ENCODE measurements at places on chromosomes 11 and 22.

- no peak for DNase-seq
Observed at GRCh38 chr11:67292671-67293070, 3.6 kb downstream of the ANKRD13D start.

DNA sequence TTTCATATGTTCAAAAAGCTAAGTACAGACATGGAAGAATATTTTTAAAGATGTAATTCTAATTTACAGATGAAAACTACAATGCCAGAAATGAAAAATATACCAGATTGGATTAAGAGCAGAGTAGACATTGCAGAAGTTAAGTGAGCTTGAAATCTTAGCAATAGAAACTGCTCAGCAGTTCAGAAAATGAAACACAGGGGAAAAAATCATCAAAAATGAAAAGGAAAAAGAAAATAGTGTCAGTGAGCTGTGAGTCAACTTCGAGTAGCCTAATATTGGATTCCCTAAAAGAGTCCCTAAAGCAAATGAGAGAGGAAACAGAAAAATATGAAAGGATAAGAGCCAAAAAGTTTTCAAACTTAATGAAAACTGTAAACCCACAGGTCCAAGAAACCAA is 25.8 kb upstream of the IL10RA start:
- no peak for DNase-seq

DNA sequence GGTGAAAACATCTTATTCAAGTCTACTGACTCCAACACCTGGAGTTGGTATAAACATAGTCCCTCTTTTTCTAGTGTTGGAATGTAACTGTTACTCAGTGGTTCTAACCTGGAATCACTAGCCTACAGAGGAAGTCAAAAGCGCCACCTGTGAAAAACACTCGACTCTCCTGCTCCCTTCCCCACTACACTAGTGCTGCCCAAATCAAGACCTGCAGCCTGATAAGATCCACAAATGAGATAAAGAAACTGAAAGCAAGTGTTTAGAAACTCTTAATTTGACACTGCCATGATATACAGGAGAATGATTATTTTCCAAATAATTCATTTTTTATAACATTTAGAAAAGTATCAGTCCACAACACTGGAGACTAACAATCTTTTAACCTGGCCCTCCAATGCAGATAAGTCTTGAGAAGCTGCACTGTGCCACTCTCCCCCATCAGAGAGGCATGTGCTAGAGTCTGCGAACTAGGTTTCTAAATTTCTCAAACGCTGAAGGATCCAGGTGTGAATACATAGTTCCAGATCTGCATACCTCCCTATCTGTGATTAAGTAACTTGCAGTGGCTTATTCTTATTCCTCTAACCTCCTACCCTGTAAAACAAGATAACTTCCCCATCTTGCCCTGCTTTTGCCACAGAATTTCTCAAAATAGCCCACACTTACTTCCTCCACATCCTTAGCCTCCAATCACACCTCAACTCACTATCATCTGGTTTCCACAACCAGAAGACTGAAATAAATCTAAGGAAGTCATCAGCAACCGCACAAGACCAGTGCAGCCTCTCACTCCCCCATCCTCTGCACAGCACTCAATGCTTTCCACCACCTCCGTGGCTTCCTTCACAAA is 88.1 kb downstream of the RRAS2 start:
- no peak for DNase-seq

GRCh38 chr11:133547808-133548494 is 15.7 kb upstream of the OPCML start:
- no peak for DNase-seq

DNA sequence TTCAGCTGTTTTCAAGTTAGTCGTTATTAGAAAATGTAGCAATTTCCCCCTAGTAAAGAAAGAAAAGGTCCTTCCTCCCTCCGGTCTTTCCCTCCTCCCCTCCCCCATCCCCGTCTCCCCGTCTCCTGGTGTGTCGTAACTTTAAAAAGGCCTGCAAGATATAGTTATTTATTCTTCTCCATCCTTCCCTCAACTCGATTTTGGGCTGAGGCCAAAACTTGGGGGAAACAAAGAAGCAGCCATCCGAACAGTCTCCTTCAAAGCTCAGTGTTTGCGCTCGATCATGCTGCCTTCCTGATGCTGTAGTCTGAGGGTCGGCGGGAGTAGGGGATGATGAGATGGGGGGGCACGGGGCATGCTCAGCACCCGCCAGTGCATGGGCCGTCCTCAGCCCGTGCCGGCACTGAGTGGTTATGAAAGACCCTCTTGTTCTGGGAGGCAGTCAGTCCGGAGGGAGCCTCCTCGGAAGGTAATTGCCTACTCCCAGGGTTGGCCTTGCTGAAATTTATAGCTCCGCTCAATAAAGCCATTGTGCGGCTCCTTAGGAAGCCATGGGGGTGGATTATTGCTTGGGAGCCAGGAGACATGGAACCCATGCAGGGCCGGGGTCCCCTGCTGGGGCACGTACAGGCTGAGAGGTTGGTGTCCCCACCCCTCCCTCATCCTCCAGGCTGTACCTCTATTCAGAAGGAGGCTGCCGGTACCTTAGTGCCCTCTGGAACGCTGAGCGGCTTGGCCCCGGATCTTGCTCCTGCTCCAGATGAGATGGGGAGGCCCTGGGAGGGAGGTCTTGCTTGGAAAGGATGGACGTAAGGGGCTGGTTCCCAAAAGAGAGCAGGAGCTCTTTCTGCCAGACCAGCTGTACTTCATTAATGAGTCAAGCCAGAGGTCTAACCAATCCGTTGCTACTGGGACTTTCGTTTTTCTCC is 212.7 kb upstream of the CADM1 start:
- no peak for DNase-seq

DNA sequence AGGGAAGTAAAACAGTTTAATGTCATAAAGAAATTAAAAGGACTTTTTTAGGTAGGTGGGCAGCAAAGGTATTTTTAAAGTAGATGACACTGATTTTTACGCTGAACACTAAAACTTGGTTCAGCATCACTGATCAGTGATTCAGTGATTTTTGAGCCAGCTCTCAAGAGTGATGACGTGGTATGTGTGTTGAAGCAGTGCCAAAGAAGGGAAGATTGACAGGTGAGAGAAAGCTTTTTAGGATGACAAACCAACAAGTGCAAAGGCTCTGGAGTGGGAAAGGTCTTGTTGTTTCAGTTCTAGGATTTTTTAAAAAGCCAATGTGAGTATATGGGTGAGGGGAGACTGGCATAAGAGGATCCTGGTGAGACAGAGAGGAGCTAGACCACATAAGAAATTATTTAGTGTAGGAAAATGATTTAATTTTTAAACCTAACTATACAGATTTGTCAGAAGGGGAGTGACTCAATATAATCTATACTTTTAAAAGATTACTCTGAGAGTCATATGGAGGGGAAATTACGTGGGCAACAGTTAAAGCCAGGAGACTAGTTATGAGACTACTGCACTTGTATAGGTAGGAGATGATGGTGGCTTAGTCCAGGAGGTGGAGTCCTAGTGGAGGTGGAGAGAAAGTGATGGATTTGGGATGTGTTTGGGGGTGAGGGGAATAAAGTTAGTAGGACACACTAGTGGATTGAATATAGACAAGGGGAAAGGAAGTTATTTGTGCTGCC is 17.6 kb upstream of the CALCB start:
- no peak for DNase-seq

GRCh38 chr22:35230417-35230816 is 26.9 kb upstream of the HMGXB4 start:
- DNase-seq: peak; percentile 43

DNA sequence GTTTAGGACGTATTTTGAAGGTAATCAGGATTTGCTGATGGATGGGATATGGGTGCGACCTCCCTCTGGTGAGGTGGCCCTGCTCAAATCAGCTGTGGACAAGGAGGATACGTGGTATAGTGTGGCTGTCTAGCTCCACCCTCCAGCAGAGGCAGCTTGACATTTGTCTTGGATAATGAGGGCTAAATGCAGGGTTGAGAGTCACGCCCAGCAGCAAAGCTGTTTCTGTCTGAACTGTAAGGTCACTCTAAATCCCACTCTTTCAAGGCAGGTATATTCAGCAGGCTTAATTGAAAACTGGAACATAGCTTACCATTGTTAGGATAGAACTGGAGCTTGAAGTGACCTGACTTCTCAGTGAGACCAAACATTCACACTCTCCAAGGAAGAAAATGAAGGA is 98.7 kb downstream of the SWAP70 start:
- DNase-seq: no peak

DNA sequence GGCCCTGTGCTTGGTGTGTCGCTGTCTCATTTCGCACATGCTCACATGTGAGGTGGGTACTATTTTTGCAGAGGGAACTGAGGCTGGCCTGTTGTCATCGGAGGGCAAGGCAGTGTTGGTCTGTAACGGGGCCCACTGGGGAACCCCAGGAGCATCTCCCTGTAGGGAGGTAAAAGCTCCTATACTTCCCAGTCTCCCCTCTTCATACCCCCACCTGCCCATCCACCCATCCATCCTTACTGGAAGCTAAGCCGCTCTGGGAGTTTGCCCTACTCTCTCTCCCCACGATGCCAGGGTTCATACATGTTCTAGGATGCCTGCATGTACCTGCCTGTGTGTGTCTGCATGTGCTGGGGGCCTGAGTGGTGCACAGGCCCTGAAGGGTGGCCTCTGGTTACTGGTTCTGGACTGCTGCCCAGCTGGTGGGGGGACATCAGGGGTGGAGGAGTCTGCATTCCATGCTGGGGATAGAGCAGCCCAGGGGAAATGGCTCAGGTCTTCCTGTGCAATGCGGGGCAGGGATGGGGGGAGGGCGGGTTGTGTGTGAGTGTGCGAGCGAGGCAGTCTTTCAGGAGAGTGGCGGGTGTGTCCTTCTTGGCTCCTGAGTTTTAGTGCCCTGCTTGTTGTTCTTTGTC is 77.7 kb downstream of the PKNOX2 start:
- no peak for DNase-seq

DNA sequence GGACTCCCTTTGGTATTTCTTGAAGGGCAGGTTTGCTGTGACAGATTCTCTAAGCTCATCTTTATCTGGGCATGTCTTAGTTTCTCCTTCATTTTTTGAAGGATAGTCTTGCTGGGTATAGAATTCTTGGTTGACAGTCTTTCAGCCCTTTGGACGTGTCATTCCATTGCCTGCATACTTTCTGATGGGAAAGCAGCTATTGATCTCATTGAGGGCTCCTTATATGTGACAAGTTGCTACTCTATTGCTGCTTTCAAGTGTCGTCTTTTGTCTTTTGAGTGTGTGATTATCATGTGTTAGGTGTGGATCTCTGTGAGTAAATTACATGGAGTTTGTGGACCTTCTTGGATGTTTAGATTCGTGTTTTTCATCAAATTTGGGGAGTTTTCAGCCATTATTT is 21.9 kb downstream of the IGHMBP2 start:
- DNase-seq: no peak

DNA sequence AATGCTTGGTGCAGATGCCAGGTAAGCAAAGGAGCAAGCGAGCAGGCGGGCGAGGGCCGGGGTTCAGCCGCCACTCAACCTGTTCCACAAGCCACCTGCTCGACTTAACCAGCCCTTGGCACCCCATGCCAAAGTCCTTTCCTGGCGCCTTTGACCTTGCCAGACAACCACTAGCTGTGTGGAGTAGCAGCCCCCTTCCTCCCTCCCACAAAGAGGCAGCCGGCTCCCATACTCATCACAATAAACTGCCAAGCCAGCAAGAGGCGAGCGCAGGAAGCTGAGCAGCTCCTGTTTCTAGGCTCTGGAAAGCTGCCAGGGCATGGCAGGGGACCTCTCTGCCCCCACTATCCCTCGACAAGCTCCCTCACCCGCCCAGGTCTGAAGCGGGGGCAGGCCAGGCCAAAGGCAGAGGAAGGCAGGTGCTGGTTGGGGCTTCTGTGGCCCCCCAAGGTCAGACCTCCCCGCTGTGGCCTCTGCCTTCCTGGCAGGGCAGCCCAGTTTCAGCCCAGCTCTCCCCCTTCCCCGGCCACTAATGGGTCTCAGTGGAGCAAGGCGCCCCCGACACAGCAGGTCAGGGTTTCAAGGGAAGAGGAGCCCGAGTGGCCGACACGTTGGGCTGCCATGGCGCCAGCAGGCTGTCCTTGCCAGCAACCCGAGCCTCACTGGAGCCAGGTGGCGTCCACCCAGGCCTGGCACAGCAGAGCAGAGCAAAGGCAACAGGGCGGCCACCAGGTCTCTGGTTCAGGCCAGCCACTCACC is 15.3 kb downstream of the MACROD1 start:
- DNase-seq: no peak

GRCh38 chr22:50627642-50628542 is at the start of gene ARSA:
Gene ARSA, minus strand, starts transcription at chr22:50628152. Its CDS starts 373 bp downstream, at chr22:50627779.
- DNase-seq: peak; percentile 93

DNA sequence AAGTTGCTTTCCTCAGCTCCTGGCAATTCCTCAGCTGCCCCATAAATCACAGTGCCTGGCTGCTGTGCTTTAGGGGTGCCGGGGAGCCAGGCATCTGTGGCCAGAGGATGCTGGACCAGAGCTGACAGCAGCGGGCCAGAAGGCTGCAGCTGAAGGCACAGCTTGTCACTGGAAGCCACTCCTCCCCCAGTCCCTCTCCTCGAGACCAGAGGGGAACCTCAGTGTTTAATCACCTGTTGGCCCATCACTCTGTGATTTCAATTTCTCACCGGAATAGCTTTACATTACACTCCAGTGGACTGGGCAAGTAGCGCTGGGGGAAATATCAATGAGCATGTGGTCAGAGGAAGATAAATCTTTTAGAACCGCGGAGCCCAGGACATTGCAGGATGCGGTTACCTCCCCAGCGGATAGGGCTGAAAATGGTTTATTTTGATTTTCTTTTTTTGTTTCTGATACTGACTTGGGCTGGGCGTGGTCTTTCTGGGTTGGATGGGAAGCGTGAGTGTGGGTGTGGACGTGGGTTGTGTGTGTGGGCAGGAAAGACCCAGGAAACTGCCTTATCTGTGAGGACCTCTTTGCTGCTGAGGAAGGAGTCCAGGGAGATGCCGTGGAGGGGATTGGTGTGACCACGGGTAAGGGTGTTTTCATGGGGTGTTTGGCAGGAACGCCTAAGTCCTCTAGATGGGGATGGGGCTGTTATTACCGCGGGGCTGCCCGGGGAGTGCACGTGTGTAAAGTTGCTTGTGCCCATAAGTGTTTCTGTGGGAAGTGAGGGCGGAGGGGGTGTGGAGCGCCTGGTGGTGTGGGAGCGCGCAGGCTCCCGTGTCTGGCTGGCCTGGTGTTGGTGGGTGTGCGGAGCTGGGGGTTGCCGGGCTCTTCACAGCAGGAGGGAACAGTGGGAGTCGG is 4.0 kb downstream of the DAGLA start:
- no peak for DNase-seq

DNA sequence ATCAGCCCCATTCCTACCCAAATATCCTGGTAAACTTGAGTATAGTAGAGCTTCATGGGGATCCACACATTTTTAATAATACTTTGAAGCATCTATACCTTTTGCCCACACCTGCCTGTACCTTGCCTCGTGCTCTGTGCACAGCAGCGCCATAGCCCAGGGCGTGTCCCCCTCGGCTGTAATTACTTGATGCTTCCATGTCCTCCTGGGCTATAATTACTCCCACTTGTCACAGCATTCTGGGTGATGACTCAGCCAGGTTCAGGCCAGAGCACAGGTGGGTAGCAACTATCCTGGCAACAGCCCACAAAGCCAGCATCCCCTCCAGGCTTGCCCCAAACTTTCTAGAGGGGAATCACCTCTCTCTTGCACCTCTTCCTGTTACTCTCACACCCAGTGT is 23.7 kb upstream of the SLC36A4 start:
- DNase-seq: no peak
